ENCODE measurements at places on chromosomes 1 and 21. TPM values are rescaled to one million over a fixed set of nuclear protein-coding genes. Genes with fewer than 3 reads are reported as not detected.

Gene SLAMF8
- 0.27 TPM for total RNA-seq

GRCh38 chr1:224506141-224506814 is 71.7 kb upstream of the WDR26 start:
- H3K4me1 ChIP-seq, result peaks cover 32% of the 10 kb centered on the region
- H3K36me3 ChIP-seq, result no peaks in the 10 kb centered on the region
- DNase-seq, result no peak
- no peak overlapping the region for H3K27ac ChIP-seq
- H3K27me3 ChIP-seq, result no peaks in the 10 kb centered on the region

DNA sequence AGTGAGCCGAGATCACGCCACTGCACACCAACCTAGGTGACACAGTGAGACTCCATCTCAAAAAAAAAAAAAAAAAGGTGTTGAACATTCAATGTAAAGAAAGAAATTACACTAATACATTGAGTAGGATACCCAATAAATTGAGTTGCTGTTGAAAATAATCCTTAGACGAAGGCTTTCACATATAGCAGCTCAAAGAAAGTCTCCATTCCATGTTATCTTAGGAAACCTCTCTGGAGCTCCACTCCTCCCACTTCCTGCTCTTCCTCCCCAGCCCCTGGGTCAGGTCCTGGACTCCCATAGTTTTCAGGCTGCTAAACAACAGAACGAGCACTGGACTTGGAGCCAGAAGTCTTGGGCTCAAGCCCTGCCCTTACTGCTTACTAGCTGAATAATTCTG is 15.6 kb upstream of the CNR2 start:
- no peak for DNase-seq
- H3K27ac ChIP-seq, result no peak overlapping the region
- H3K4me3 ChIP-seq, result no peak overlapping the region
- no peaks in the 10 kb centered on the region for H3K36me3 ChIP-seq

Gene RYR2
- 2.3 TPM for total RNA-seq

DNA sequence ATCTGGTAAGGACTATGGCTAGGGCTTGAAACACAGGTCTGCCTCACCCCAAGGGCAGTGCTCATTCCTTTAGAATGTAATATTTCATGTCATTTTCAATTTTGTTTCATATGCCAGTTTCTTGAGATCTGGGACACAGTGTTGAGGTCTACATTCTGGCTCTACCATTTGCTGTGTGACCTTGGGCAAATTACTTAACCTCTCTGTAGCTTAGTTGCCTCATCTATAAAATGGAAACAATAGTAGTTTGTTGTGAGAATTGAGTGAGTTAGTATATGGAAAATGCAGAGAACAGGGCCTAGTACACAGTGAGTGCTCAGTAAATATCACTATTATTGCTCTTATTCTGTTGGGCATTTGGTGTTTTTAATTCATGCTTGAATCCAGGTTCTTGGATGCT is 84.4 kb downstream of the WDR3 start:
- H3K27ac ChIP-seq, result no peak overlapping the region
- H3K27me3 ChIP-seq, result no peaks in the 10 kb centered on the region
- DNase-seq, result no peak
- H3K36me3 ChIP-seq, result no peaks in the 10 kb centered on the region
- H3K4me1 ChIP-seq, result no peaks in the 10 kb centered on the region
- no peak overlapping the region for H3K4me3 ChIP-seq

Gene AADACL4
- total RNA-seq, result 0.04 TPM

- no peaks in the 10 kb centered on the region for H3K4me1 ChIP-seq
- H3K4me3 ChIP-seq, result no peak overlapping the region
- H3K27ac ChIP-seq, result no peak overlapping the region
- peak; percentile 75 for DNase-seq
- no peaks in the 10 kb centered on the region for H3K36me3 ChIP-seq
- no peaks in the 10 kb centered on the region for H3K27me3 ChIP-seq
Measured at GRCh38 chr1:65812065-65812464, 19.4 kb downstream of the PDE4B start.

Gene OR2AK2
- total RNA-seq, result not detected

- DNase-seq, result no peak
- no peak overlapping the region for H3K27ac ChIP-seq
- H3K4me1 ChIP-seq, result no peaks in the 10 kb centered on the region
- no peaks in the 10 kb centered on the region for H3K36me3 ChIP-seq
Measured at GRCh38 chr1:89311757-89312156, 39.1 kb upstream of the GBP5 start.

DNA sequence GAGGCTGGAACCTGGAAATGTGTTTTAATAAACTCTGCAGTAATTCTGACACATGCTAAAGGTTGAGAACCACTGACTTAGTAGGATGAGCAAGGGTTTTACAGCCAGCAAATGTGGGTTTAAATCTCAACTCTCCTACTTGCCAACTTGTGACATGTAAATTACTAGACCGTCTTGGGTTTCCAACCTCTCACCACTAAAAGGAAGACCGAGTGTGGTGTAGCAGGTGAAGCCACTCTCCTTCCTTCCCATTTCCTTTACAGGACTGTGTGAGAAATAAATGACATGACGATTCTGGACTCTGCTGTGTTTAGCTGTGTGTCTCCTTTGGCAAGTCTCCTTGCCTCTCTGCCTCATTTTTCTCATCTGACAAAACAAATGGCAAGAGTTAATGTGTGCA is 49.5 kb upstream of the DNAJC6 start:
- H3K4me3 ChIP-seq, result no peak overlapping the region
- no peak overlapping the region for H3K27ac ChIP-seq
- DNase-seq, result no peak
- peaks cover 8% of the 10 kb centered on the region for H3K4me1 ChIP-seq
- H3K27me3 ChIP-seq, result peaks cover 27% of the 10 kb centered on the region

- peaks cover 7% of the 10 kb centered on the region for H3K36me3 ChIP-seq
- no peaks in the 10 kb centered on the region for H3K4me1 ChIP-seq
- DNase-seq, result no peak
Measured at GRCh38 chr1:233261206-233261605, 34.3 kb downstream of the PCNX2 start.

Gene HSPA6
- 0.49 TPM for total RNA-seq

- no peaks in the 10 kb centered on the region for H3K36me3 ChIP-seq
- H3K4me1 ChIP-seq, result peaks cover 10% of the 10 kb centered on the region
- DNase-seq, result no peak
- H3K27me3 ChIP-seq, result no peaks in the 10 kb centered on the region
- no peak overlapping the region for H3K27ac ChIP-seq
Measured at GRCh38 chr21:41208376-41208763, 40.4 kb downstream of the BACE2 start.

DNA sequence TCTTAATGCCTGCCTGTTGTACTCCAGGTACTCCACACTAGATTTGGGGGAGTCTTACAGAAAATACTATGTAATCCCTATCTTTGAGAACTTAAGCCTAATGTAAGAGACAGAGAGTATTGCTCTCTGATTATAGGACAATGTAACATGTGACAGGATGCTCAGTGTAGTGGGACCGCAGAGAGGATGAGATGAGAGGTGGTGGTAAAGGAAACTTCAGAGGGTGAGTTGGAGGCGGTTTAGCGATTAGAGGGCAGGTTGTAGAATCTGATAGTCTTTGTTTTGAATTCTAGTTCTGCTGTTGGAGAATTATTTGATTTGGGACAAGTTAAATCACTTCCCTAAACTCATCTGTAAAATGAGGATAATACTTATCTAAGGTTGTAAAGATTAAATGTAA is 5.4 kb downstream of the SOAT1 start:
- H3K4me3 ChIP-seq, result no peak overlapping the region
- H3K36me3 ChIP-seq, result no peaks in the 10 kb centered on the region
- no peak overlapping the region for H3K27ac ChIP-seq
- H3K4me1 ChIP-seq, result peaks cover 4% of the 10 kb centered on the region
- no peaks in the 10 kb centered on the region for H3K27me3 ChIP-seq

Gene TFF2
- not detected for total RNA-seq

DNA sequence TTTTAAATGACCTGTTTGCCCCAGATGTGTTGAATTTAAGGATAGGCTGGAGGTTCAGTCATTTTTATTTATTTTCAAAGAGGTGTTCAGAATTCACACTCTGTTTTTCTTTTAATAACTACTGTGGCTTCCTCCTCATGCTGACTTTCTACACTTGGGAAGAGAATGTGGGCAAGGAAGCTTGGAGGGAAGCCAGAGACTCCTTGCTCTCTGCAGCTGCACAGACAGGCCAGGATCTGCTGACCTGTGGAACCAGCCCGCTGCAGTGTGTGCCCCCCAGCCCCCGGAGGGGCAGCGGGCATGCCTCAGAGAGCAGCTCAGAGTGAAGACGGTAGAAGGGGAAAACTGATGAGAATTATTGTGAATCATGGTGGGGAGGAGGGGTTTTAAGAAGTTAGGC is 16.9 kb downstream of the MGST3 start:
- DNase-seq, result no peak
- no peaks in the 10 kb centered on the region for H3K4me1 ChIP-seq
- no peak overlapping the region for H3K4me3 ChIP-seq
- H3K36me3 ChIP-seq, result peaks cover 17% of the 10 kb centered on the region
- no peaks in the 10 kb centered on the region for H3K27me3 ChIP-seq
- no peak overlapping the region for H3K27ac ChIP-seq

DNA sequence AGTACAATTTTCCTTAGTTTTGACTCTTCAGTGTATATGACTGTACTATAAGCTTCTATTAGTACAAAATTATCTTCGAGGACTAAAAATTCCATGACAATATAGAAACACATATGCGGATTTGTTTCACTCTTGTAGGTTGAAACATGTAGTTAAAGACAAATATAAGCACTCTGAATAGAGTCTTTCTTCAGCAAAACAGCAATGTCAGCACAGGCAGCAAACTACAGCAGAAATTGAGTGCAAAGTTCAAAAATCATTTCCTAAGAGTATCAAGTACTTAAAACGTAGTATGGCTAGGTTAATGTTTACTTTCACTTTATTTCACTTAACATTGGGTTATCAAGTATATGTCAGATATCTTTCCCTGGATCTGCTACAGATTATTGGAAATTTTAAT is 106.7 kb downstream of the FAF1 start:
- DNase-seq, result no peak
- no peak overlapping the region for H3K4me3 ChIP-seq
- no peaks in the 10 kb centered on the region for H3K27me3 ChIP-seq
- no peaks in the 10 kb centered on the region for H3K4me1 ChIP-seq
- no peaks in the 10 kb centered on the region for H3K36me3 ChIP-seq

GRCh38 chr1:162019446-162019845 is 4.2 kb downstream of the OLFML2B start:
- DNase-seq, result peak; percentile 43
- H3K4me1 ChIP-seq, result peaks cover 51% of the 10 kb centered on the region
- no peak overlapping the region for H3K4me3 ChIP-seq
- peaks cover 41% of the 10 kb centered on the region for H3K36me3 ChIP-seq
- peak overlapping the region; percentile 49 for H3K27ac ChIP-seq
- peaks cover 3% of the 10 kb centered on the region for H3K27me3 ChIP-seq

Gene GJA9
- total RNA-seq, result not detected

GRCh38 chr1:174623324-174624035 is 175.7 kb downstream of the GPR52 start:
- no peaks in the 10 kb centered on the region for H3K4me1 ChIP-seq
- DNase-seq, result no peak
- H3K4me3 ChIP-seq, result no peak overlapping the region

- no peaks in the 10 kb centered on the region for H3K27me3 ChIP-seq
- no peaks in the 10 kb centered on the region for H3K36me3 ChIP-seq
- peaks cover 10% of the 10 kb centered on the region for H3K4me1 ChIP-seq
Measured at GRCh38 chr1:218692808-218693207, 347.7 kb downstream of the TGFB2 start.
